ENCODE measurements at places on chromosomes 1 and 21.

GRCh38 chr1:207875532-207875931, 35.4 kb downstream of the CD34 start:
- no peak for DNase-seq

DNA sequence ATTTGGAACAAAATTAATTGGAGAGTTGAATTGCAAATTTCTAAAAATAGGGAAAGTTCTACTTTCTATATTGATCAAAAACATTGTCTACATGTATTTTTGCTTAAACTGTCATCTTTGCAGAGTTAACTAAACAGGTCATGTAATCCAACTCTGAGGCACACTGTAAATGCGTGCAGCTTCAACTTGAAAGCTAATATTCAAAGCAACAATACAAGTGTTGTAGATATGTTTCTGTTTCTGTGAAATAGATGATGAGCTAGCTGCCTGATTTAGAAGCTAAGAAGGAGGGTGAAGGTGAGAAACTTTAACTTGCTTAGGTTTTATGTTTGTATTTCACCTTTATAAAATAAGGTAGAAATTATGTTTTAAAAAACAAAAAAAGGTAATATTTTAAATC, 77.2 kb downstream of the IVNS1ABP start:
- no peak for DNase-seq

- no peak for DNase-seq
Observed at GRCh38 chr1:76343356-76343755, 268.8 kb downstream of the ST6GALNAC3 start.

GRCh38 chr1:212565079-212565478, 43.5 kb upstream of the ATF3 start:
- no peak for DNase-seq

GRCh38 chr1:156538711-156539440, 33.5 kb downstream of the IQGAP3 start:
- DNase-seq: no peak

GRCh38 chr1:16447641-16448040, 7.1 kb downstream of the NECAP2 start:
- DNase-seq: no peak

GRCh38 chr1:187894349-187894748, 1065.6 kb downstream of the PLA2G4A start:
- DNase-seq: no peak

DNA sequence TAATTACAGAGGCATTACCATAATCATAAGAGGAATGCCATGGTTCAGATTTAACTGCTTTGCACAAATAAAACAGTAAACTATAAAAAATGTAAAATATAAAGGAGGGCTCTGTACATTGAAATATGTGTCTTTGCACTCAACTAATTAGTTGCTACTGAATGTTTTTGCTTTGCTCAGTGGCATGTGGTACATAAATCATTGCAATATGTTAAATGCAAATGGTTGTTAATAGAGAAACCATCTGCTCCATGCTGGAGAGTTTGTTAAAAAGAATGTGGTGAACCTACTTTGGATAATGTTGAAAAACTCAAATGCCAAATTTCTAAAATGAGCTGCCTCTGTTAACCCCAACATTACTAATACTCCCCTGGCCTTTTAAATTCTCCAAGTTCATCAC, 201.5 kb downstream of the NTNG1 start:
- no peak for DNase-seq

DNA sequence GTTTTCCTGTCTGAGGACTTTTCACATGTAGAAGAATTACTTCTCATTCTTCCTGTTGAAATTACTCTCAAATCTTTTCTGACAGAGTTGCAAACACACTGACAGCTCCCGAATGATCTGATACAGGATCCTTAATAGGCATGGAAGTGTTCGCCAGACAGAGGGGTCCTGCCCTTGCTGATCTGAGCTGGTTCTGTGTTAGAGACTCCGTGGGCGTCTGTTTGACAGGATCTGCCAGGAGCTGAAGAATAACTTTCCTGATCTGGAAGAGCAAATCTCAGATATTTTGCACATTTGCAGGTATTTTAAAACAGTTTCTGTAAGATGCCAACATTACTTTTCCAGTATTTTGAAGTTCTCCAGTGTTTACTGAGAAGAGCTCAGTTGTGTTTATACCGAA, 202.3 kb downstream of the DYRK1A start:
- DNase-seq: no peak

DNA sequence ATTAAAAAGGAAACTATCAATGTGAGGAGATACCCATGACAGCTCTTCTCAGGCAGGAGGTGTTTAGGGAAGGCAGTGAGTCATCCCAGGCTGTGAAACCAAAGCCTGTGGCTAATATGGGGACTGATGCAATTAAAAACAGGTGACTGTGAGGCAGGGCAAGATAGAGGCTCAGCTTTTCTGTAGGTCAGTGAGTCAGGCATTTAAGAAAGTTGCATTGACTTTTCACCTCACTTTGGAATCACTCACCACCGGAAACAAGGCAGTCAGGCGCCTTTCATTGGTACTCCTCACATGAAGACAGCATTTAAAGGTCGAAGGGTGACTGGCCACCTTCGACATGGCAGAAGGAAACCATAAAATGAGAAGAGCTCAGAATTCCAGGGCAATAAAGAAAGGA, 54.5 kb downstream of the PAPPA2 start:
- no peak for DNase-seq

DNA sequence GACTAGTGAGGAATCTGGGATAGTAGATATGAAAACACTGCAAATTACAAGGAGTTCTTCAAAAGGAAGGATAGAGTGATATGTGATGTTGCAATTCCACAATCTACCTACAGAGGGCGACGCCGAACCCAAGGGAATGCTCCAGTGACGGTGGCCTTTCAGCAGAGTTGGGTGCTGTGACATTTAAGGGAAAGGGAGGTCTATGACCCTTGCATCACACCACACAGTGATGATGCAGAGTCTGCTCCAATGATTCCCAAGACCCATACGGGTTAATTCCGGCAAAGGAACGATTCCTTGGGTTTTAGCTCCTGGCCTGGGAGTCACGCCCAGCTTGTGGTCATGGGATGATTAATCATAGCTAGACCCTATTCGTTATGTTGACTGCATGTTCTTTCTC, 123.0 kb upstream of the IGSF21 start:
- peak; percentile 30 for DNase-seq

DNA sequence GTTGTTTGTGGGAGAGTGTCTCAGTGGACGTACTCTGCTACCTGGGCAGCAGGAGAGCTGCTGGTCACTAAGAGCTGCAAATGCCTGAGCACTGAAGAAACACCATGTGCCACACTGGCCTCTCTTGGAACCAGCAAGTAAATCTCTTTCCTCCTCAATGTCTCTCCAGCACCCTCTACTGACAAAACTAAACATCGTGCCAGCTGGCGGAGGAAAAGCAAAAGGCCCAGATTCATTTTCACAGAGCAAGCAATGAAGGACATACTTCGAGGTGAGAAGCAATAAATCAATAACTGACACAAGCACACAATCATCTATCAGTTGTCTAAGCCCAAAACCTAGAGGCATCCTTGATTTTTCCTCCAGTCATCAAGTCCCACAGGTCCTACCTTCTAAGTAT, 78.1 kb downstream of the RERE start:
- no peak for DNase-seq

GRCh38 chr1:64966158-64966971, at the start of gene JAK1:
Gene JAK1 (minus strand): TSS chr1:64966549. CDS start chr1:64886264, 80,285 bp downstream.
- DNase-seq: peak; percentile 89

- DNase-seq: no peak
Observed at GRCh38 chr1:204259196-204259595, 45.4 kb upstream of the GOLT1A start.

- DNase-seq: no peak
Observed at GRCh38 chr1:198496216-198497143, 44.0 kb downstream of the ATP6V1G3 start.

DNA sequence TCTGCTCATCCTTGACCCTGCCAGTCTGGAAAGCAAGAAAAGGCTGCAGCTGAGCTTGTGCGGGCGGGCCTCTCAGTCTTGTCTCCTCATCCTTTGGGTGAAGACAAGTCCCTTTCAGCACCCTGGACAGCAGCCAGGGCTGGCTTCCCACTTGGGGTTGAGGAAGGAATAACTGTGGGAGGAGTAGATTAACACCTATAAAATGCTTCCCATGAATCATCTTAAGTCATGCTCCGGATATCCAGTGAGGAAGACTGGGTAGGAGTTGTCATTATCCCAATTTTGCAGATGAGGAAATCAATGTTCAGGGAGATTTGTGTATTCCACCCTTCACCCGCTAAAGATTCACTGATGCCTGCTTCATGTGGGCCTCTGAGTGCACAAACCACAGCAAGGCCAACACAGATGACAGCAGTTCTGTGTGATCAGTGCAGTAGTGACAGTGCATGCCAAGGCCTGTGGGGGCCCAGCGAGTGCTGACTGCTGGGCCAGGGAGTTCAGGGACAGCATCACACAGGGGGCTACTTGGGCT, 20.1 kb upstream of the COL16A1 start:
- peak; percentile 73 for DNase-seq

- DNase-seq: no peak
Observed at GRCh38 chr1:1098681-1099421, 17.0 kb downstream of the C1orf159 start.

DNA sequence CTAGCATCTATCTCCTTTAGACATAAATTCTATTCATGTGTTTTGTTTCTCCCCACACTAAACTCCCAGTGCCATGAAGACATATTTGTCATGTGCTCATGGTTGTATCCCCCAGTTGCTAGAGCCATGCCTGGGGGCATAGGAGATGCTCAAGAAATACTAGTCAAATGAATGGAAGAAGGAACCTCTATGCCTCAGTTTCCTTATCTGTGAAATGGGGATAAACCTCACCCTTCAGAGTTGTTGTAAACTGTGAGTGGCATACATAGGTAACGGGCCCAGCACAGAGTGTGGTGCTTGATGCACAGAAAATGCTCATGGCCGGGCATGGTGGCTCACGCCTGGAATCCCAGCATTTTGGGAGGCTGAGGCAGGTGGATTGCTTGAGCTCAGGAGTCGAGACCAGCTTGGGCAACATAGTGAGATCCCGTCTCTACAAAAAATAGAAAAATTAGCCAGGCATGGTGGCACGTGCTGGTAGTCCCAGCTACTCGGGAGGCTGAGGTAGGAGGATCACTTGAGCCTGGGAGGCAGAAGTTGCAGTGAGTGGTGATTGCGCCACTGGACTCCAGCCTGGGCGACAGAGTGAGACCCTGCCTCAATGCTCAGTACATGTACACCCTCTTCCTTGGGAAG, 8.7 kb downstream of the LDLRAD2 start:
- no peak for DNase-seq

- no peak for DNase-seq
Observed at GRCh38 chr1:163442895-163443294, 121.1 kb downstream of the NUF2 start.
